ENCODE measurements at places on chromosomes 1 and 21.

- peak overlapping the region; percentile 97 for H3K4me3 ChIP-seq
- no peak for DNase-seq
- peaks cover 3% of the 10 kb centered on the region for H3K27me3 ChIP-seq
- H3K27ac ChIP-seq, result peak overlapping the region; percentile 83
Observed at GRCh38 chr1:32393136-32393535, 1.1 kb downstream of the BSDC1 start.

DNA sequence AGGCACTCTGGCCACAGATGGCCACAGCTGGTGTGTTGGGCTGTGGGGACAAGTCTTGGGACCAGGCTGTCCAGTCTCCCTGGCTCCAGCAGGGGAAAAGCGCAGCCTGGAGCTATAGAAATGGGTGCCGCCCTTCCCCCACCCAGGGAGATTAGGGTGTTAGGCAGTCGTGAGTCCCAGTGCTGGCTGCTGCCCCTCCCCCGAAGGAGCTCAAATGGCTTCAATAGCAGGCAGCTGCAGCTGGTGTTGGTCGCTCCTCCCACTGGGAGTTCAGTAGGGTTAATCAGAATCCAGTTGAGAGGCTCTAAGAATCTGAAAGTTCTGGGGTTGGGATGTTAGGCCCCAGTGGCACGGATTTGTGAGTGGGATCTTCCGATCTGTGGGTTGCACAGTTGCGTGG is 595.6 kb upstream of the PKN2 start:
- DNase-seq, result no peak
- no peaks in the 10 kb centered on the region for H3K4me1 ChIP-seq
- H3K36me3 ChIP-seq, result peaks cover 8% of the 10 kb centered on the region
- no peak overlapping the region for H3K27ac ChIP-seq

DNA sequence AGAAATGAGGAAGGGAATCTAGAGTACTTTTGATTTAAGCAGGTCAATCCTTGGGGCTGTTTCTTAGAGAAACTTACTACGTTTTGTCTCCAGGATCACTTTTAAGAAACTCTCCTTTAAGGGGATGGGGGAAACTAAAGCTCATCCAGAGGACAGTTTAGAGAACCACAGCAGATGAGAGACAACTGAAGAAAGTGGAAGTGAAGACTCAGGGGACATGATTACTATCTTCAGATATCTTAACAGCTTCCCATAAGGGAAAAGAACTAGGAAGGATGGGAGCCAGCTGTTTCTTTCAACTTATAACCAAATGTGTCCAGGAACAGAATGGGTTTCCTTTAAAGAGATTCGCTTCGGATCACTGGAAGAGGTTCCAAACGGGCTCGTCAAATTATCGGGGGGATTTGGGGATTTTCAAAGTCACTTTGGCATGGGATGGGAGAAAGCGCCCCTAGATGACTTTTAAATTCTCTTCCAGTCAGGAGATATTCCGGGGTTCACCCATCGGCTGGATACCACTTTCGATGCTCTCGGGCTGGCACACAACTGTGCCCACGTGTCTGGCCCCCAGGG is 1.2 kb downstream of the SCMH1 start:
- no peaks in the 10 kb centered on the region for H3K36me3 ChIP-seq
- H3K27ac ChIP-seq, result peak overlapping the region; percentile 71
- H3K4me3 ChIP-seq, result peak overlapping the region; percentile 91
- no peak for DNase-seq

DNA sequence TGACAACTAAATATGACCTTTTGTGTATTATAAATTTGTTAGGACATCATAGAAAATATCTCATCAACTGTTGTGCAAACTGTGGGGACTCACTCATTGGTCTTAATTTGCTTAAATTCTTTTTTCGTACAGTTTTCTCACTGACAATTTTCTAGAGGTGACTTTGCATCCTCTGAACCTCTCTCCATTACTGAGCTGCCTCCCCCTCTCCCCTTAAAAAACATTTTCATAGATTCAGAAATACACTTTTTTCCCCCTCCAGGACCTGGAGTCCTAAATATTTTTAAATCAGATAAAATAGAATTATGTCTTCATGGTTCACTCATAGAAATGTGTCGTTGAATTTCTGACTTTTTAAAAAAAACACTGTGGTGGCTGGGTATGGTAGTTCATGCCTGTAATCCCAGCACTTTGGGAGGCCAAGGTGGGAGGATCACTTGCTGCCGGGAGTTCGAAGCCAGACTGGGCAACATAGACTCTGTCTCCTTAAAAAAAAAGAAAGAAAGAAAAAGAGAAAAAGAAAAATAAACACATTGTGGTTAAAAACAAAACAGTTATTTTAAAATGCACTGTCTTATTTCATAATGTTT is 1.5 kb downstream of the CNST start:
- H3K36me3 ChIP-seq, result peaks cover 10% of the 10 kb centered on the region
- H3K4me3 ChIP-seq, result peak overlapping the region; percentile 96
- H3K27ac ChIP-seq, result peak overlapping the region; percentile 98

DNA sequence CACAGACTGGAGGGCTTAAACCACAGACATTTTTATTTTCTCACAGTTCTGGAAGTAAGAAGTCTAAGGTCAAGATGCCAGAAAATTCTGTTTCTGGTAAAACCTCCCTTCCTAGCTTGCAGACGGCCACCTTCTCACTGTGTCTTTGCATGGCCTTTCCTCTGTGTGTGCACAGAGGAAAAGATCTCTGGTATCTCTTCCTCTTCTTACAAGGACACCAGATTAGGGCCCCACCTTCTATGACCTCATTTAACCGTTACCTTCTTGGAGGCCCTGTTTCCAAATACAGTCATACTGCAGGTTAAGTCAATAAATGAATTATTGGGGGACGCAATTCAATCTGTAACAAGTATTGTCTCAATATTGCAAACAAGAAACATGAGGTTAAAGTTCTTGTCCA is 63.0 kb upstream of the PRDX6 start:
- no peak for DNase-seq
- H3K27me3 ChIP-seq, result no peaks in the 10 kb centered on the region
- no peak overlapping the region for H3K4me3 ChIP-seq

- H3K4me1 ChIP-seq, result no peaks in the 10 kb centered on the region
- H3K4me3 ChIP-seq, result no peak overlapping the region
- no peaks in the 10 kb centered on the region for H3K27me3 ChIP-seq
Observed at GRCh38 chr1:171212607-171213351, 27.7 kb downstream of the FMO2 start.

DNA sequence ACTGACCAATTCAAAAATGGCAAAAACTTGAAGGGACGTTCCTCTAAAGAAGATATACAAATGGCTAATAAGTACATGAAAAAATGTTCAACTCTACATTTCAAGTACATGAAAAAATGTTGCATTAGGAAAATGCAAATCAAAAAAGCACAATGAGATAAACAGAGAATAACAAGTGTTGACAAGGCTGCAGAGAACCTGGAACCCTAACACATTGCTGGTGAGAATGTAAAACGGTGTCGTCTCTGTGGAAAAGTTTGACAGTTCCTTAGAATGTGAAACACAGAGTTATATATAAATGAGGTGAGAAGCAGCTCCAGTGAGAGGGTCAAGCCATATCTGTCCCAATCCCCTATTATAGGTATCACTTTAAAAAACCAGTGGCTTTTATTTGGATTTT is 44.6 kb upstream of the RBM34 start:
- peaks cover 14% of the 10 kb centered on the region for H3K4me1 ChIP-seq
- peaks cover 15% of the 10 kb centered on the region for H3K36me3 ChIP-seq
- no peak overlapping the region for H3K27ac ChIP-seq

- DNase-seq, result no peak
- H3K4me1 ChIP-seq, result peaks cover 14% of the 10 kb centered on the region
- no peaks in the 10 kb centered on the region for H3K36me3 ChIP-seq
- no peaks in the 10 kb centered on the region for H3K27me3 ChIP-seq
- H3K4me3 ChIP-seq, result no peak overlapping the region
Observed at GRCh38 chr1:165629848-165630628, 996 bp upstream of the MGST3 start.

- no peak overlapping the region for H3K4me3 ChIP-seq
- H3K27ac ChIP-seq, result no peak overlapping the region
- no peaks in the 10 kb centered on the region for H3K36me3 ChIP-seq
Observed at GRCh38 chr1:81121306-81121705, 679.4 kb upstream of the ADGRL2 start.

GRCh38 chr1:210362526-210362925 is 33.8 kb downstream of the HHAT start:
- no peak overlapping the region for H3K4me3 ChIP-seq
- no peaks in the 10 kb centered on the region for H3K4me1 ChIP-seq
- H3K36me3 ChIP-seq, result no peaks in the 10 kb centered on the region

- DNase-seq, result no peak
- H3K27me3 ChIP-seq, result no peaks in the 10 kb centered on the region
- no peak overlapping the region for H3K4me3 ChIP-seq
Observed at GRCh38 chr1:43441166-43441893, 12.4 kb downstream of the HYI start.

DNA sequence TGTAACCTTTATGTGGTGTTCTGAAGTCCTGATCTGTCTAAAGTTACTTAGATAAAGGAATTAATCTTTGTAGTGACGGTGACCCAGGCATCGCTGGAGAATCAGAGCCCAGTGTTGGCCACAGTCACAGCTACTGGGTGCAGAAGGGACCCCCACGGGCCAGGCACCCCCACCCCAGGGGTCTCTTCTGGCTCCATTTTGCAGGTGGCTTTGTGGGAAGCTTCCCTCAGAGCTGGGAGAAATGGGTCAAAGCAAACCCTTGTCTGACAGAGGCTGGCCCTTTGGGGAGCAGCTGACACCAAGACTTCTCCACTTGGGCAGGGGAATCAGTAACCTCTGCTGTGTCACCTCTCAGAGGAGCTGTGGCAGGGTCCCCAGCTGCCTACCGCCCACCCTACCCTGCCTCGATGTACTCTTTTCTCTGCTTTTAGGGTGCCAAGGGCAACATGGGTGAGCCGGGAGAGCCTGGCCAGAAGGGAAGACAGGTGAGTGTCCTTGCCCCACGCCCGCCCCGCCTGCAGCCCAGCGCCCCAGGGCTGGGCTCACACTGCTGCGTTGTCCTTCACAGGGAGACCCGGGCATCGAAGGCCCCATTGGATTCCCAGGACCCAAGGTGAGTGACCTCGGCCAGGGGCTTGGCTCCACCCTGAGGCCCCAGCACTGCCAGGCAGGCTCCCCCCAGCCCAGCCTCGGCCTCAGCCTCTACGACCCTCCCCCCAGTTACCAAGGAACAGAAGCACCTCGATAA is 17.7 kb downstream of the COL6A2 start:
- H3K4me1 ChIP-seq, result no peaks in the 10 kb centered on the region
- no peaks in the 10 kb centered on the region for H3K27me3 ChIP-seq
- no peak overlapping the region for H3K4me3 ChIP-seq
- peak; percentile 50 for DNase-seq

DNA sequence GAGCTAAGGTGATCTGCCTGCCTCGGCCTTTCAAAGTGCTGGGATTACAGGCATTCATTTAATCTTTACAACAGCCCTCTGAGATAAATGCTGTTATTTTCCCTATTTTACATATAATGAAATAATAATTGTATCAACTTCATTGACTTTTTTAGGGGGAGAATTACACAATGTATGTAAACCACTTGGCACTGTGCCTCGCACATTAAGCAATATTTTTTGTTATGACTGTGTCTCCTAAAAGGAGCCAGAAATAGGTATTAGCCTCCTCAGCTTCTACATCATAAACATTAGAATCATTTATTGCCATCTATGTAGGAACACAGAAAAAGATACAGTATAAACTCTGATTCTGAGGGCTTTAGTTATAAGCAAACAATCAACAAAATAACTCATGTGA is 1.1 kb upstream of the DNAJC28 start:
- H3K27ac ChIP-seq, result no peak overlapping the region
- H3K4me1 ChIP-seq, result peaks cover 12% of the 10 kb centered on the region
- DNase-seq, result no peak
- H3K27me3 ChIP-seq, result peaks cover 8% of the 10 kb centered on the region

DNA sequence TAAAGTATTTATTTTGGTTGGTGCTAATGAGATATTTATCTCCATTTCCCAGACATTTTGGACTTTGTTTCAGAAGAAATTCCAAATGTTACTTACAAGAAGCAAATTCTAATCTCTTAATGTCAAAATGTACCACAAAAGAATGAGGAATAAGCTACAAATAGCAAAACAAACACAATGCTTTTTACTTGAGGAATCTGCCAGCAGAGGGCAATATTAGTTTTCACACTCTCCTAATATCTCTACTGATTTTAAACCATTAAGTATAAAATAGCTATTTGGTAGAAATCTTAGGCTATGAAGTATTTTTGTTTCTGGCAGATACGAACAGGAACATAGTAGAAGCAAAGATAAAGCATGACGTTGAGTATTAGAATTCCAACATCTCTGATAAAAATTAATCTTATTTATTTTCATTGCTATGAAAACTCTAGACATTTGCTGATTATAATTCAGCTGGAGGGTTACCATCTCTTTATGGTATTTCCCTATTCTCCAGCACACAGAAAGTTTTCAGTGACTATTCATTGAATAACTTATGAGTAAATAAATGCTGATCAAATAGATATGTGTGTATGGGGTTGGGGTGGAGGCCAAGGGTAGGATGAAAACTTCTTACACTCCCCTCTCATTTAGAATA is 13.4 kb upstream of the HMCN1 start:
- H3K4me3 ChIP-seq, result no peak overlapping the region
- no peak for DNase-seq
- H3K36me3 ChIP-seq, result no peaks in the 10 kb centered on the region
- no peak overlapping the region for H3K27ac ChIP-seq
- H3K27me3 ChIP-seq, result peaks cover 29% of the 10 kb centered on the region
- H3K4me1 ChIP-seq, result peaks cover 3% of the 10 kb centered on the region

GRCh38 chr1:113210248-113210647 is 137.2 kb downstream of the LRIG2 start:
- H3K27me3 ChIP-seq, result peaks cover 19% of the 10 kb centered on the region
- H3K27ac ChIP-seq, result no peak overlapping the region
- DNase-seq, result no peak
- no peak overlapping the region for H3K4me3 ChIP-seq
- no peaks in the 10 kb centered on the region for H3K36me3 ChIP-seq
- H3K4me1 ChIP-seq, result no peaks in the 10 kb centered on the region

DNA sequence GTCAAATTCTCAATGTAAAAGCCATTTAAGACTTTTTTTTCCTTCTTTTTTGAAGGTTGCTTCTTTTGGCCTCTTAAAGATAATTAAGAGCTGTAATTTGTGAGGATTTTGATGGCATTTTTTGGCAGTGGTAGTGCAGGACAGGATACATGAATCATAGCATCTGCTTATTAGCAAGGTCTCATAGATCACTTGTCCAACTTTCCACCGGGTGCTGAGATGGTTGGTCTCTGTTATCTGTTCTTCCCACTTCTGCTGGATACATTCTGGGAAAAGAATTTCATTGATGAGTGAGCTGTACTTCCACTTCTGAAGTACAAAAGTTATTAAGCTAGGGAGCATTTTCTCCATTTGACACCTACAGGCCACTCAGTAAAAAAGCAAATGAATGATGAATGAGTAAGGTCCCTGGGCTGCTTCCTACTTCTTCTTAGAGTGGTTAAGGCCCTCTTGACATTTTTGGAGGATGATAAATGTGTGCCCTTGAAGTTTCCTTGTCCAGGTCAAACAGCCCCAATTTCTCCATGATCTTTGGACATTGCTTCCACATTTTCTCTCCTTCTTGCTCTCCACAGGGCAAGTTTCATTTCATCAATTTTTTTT is 100.6 kb downstream of the ROR1 start:
- no peaks in the 10 kb centered on the region for H3K4me1 ChIP-seq
- H3K27ac ChIP-seq, result no peak overlapping the region
- no peak overlapping the region for H3K4me3 ChIP-seq
- H3K36me3 ChIP-seq, result no peaks in the 10 kb centered on the region
- peaks cover 21% of the 10 kb centered on the region for H3K27me3 ChIP-seq

- peaks cover 12% of the 10 kb centered on the region for H3K27me3 ChIP-seq
- no peaks in the 10 kb centered on the region for H3K36me3 ChIP-seq
- peak; percentile 31 for DNase-seq
- H3K27ac ChIP-seq, result no peak overlapping the region
- H3K4me1 ChIP-seq, result peaks cover 5% of the 10 kb centered on the region
- H3K4me3 ChIP-seq, result no peak overlapping the region
Observed at GRCh38 chr1:228379666-228380065, 27.0 kb downstream of the TRIM11 start.

Data from natural killer cell treated with Interleukin-12 subunit alpha and Interleukin-12 subunit beta and Interleukin-15 and Interleukin-18, amount 100 ng/mL, for 72 hours (primary cell).